NCI-H1092 (cell line): ENCODE measurements at places on chromosomes 12 and 14.

DNA sequence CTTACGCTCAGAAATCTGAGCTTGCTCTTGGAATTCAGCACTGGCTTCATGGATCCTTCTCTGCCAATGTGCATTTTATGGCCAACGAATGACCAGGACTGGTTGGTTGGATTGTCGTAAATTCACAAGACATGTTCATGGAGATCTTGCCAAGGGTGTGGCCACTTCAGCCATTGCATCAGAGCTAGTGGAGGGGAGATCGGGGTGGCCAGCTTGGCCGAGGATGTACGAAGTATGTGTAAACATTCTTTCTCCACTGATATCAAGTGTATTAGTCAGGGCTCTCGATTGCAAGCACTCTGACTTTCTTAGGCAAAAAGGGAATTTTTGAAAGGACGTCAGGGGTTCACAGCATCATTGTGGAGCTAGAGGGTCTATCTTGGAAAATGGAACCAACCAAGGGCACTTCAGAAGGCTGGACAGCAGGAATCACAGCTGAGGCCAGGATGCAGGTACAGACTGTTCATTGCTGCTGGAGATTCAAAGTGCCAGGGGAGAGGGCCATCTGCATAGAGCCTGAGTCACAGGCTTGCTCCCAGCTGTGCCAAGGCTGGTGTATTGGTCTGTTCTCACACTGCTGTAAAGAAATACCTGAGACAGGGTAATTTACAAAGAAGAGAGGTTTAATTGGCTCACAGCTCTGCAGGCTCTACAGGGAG lies 32.9 kb upstream of the ADGRD1 start:
- DNase-seq: no peak

- DNase-seq: no peak
These were observed 113.0 kb downstream of the BEGAIN start for GRCh38 chr14:100474196-100474595.

DNA sequence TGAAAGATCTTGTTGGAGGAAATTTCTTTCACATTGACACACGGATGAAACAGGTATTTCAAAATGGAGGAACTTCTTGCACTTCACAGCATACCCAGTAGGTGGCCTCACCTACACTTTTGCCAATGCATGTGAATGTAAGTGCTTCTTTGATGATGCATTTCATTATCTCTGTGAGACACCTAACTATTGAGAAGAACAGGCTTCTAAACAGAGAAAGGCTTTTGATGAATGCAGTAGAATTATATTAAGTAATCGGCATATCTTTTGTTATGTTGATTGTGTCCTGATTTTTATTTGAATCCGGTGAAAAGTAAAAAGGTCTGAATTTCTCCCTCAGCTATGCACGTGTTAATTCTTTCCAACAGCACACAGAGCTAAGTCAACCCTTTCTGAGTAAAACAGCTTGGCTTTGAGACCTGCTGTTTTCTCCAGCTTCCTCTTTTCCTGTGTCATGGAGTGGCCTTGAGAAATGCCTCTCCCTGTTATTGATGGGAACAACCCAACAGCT lies 399.0 kb downstream of the NAV3 start:
- no peak for DNase-seq

GRCh38 chr12:123983822-123984485 lies 10.9 kb downstream of the ZNF664 start:
- no peak for DNase-seq
